ENCODE measurements at places on chromosomes 2 and 18.

DNA sequence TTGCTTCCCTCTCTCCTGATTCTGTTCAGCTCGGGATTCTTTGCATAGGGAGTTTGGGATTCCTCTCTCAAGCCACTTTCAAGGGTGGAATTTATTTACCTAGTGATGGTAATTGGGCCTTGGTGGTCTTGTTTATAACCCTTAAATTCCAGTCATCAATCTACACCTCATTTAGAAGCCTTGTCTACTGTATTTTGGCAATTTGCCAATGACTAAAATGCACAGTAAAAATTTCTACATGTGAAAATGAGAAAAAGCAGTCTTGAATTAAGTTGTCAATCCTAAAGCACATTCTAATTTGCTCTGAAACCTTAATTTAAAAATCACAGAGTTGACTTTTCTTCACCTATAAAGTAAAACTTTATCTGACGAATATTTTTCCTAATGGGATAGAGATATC is 749.2 kb upstream of the CRIM1 start:
- DNase-seq: no peak

GRCh38 chr18:22132258-22132657 is 37.1 kb upstream of the GATA6 start:
- no peak for DNase-seq

DNA sequence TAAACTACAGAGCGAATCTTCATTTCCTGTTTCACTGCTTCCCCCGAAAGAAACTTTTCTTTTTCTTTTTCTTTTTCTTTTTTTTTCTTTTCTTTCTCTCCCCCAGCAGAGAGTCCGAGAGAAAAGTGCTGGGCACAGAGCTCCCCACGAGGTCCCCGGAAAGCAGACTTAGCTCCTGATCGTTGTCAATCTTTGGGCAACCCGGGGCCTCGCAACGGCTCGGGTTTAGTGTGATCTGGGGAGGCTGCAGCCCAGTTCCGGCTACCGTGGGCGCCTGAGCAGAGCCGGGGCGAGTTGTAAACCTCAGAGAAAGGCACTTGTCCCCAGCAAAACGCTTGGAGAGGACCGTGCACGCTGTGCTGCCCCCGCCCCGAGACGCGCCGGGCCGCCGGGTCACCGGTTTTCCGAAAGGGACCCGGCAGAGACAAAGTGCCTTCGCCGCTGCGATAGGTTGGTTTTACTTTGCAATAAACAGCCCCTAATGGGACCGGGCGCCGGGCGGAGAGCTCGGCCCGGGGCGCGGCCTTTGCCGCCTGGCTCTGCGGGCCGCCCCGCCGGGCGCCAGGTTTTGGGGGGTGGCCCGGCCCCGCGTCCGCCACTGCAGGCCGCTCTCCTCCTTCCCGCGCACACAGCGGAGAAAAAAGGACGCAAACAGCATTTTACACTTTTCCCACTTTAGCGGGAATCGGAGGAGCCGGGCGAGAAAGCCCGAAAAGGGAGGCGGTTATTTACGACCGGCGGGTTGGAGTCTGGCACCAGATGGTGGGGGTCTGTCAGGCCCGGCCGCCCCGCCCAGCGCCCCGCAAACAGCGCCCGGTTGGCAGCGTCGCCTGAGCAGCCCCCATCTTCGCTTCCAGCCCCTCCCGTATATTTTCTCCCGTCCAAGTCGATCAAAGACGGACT is 136.0 kb downstream of the INSIG2 start:
- DNase-seq: no peak

GRCh38 chr2:20419007-20419576 is 27.8 kb upstream of the RHOB start:
- DNase-seq: no peak

DNA sequence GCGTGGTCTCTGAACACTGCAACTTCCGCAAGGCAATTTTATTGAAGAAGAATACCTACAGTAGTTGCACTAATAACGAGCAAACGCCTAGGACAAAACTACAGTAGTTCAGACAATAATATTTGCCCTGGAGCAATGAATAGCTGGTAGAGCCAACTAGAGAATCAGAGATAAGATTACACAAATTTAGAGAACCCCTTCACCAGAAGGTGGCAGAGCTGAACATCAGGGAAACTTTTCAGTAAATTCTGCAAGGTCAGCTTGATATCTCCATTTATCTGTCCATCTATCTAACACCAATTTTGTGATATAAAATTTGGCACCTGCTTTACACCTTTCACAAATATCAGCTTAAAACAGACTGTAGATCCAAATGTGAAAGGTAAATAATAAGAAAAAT is 43.8 kb downstream of the CDH19 start:
- DNase-seq: no peak

- DNase-seq: no peak
Observed at GRCh38 chr2:224083638-224084037, 44.6 kb upstream of the SERPINE2 start.

GRCh38 chr2:164061129-164061746 is 325.4 kb upstream of the FIGN start:
- DNase-seq: no peak

DNA sequence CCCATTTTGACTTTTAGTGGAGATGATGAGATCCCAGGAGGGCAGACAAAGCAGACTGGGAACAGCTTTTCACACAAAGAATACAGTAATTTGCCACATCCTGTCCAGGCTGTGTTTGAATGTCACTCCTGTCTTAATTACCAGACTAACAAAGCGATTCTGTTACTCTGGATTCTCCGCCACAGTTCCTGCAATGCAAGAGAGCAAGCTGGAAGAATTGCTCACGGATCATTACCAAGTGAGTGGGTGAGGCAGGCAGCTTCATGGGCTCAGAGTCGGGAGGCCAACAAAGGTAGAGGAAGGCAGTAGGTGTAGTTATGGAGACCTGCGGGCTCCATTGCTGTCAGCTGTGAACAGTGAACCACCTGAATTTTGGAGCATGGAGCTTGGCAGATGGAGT is 250.5 kb upstream of the ATP5MC3 start:
- DNase-seq: no peak
